Activated CD8-positive, alpha-beta T cell treated with anti-CD3 and anti-CD28 coated beads for 36 hours (primary cell): ENCODE measurements at places on chromosomes 2 and 18. TPM values are rescaled to one million over a fixed set of nuclear protein-coding genes. Genes with fewer than 3 reads are reported as not detected.

Gene SSB
- 109 TPM for total RNA-seq

Gene TYMS
- 324 TPM for total RNA-seq

- DNase-seq = no peak
Observed at GRCh38 chr2:194815475-194815874, 841.6 kb upstream of the SLC39A10 start.

- DNase-seq = no peak
Observed at GRCh38 chr18:45566025-45566740, 49.1 kb upstream of the SLC14A2 start.

Gene RAD51AP2
- not detected for total RNA-seq
